CD4-positive, alpha-beta T cell (primary cell): ENCODE measurements at places on chromosomes 5 and 9. TPM values are rescaled to one million over a fixed set of nuclear protein-coding genes. Genes with fewer than 3 reads are reported as not detected.

PRDM12 gene
- total RNA-seq: 0.14 TPM

GRCh38 chr9:456365-456764 lies 241.7 kb downstream of the DOCK8 start:
- H3K27me3 ChIP-seq: no peaks in the 10 kb centered on the region
- no peaks in the 10 kb centered on the region for H3K4me1 ChIP-seq
- peaks cover 88% of the 10 kb centered on the region for H3K36me3 ChIP-seq
- no peak for DNase-seq
- no peak overlapping the region for H3K27ac ChIP-seq
- H3K4me3 ChIP-seq: no peak overlapping the region

GADD45G gene
- 16.1 TPM for total RNA-seq

PCDHB14 gene
- not detected for total RNA-seq

NRARP gene
- 0.96 TPM for total RNA-seq

GRCh38 chr9:101727612-101728524 lies 10.6 kb downstream of the GRIN3A start:
- no peak overlapping the region for H3K27ac ChIP-seq
- peak; percentile 7 for DNase-seq
- no peaks in the 10 kb centered on the region for H3K4me1 ChIP-seq
- H3K27me3 ChIP-seq: peaks cover 4% of the 10 kb centered on the region

- DNase-seq: no peak
- no peak overlapping the region for H3K27ac ChIP-seq
- H3K36me3 ChIP-seq: no peaks in the 10 kb centered on the region
- no peak overlapping the region for H3K4me3 ChIP-seq
These were observed 1637.8 kb upstream of the C9orf72 start for GRCh38 chr9:29211003-29211579.

GRCh38 chr5:33828626-33829308 lies 63.0 kb downstream of the ADAMTS12 start:
- H3K36me3 ChIP-seq: no peaks in the 10 kb centered on the region
- DNase-seq: no peak
- no peaks in the 10 kb centered on the region for H3K4me1 ChIP-seq
- H3K27ac ChIP-seq: no peak overlapping the region

NXNL2 gene
- not detected for total RNA-seq

PCA3 gene
- total RNA-seq: not detected

- no peak overlapping the region for H3K4me3 ChIP-seq
- H3K27me3 ChIP-seq: no peaks in the 10 kb centered on the region
- H3K36me3 ChIP-seq: no peaks in the 10 kb centered on the region
- no peak for DNase-seq
These were observed 19.2 kb downstream of the SLC22A4 start for GRCh38 chr5:132313366-132313765.

DNA sequence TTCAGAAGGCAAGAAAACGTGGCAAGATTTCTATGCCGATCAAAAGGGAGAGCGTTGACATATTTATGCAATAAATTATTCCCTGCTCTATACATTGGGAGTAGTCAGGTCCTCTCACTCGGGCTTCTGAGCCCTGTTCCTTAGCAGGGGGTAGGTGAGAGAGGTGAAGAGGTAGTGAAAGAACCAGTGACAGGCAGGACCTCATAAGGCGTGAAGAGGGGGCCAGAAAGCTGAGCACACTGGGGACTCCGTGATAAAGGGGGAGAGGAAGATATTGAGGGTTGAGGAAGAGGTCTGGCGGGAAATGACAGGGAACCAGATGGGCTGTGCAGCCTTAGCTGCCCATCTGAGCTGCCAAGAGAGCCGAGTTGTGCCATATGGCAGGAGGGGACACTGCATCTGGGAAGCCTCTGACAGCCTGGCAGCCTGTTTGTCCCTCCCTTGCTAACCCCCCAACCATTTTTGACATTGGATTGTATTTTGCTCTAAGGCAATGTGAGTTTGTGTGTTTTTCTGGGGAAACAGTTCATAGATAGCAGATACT lies 782 bp upstream of the CDC20B start:
- no peaks in the 10 kb centered on the region for H3K36me3 ChIP-seq
- H3K27me3 ChIP-seq: peaks cover 47% of the 10 kb centered on the region
- H3K27ac ChIP-seq: no peak overlapping the region
- peaks cover 28% of the 10 kb centered on the region for H3K4me1 ChIP-seq

CDKN2A gene
- 0.71 TPM for total RNA-seq

DNA sequence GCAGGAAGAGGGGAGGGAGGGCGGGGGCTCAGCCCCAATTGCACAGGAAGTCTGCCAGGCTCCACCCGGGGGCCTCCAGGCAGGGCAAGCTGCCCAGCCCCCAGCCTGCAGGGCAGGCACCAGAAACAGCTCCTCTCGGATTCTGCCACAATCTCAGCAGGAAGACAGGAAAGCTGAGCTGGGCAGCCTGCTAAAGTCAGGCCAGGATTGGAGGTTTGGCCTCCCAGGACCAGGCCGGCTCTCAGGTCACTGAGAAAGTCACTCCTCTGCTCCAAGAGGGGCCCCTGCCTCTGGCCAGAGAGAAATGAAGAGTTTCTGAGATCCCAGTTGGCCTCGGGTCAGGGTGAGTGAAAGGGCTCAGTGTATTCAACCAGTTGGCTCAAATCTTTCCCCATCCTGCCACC lies 54.6 kb upstream of the STXBP1 start:
- H3K4me1 ChIP-seq: peaks cover 81% of the 10 kb centered on the region
- peak; percentile 27 for DNase-seq
- peak overlapping the region; percentile 67 for H3K27ac ChIP-seq
- H3K36me3 ChIP-seq: no peaks in the 10 kb centered on the region
- no peaks in the 10 kb centered on the region for H3K27me3 ChIP-seq

- H3K36me3 ChIP-seq: peaks cover 3% of the 10 kb centered on the region
- no peak overlapping the region for H3K4me3 ChIP-seq
- no peak overlapping the region for H3K27ac ChIP-seq
- DNase-seq: no peak
- H3K4me1 ChIP-seq: no peaks in the 10 kb centered on the region
- no peaks in the 10 kb centered on the region for H3K27me3 ChIP-seq
These were observed 103.2 kb downstream of the RXRA start for GRCh38 chr9:134429481-134429880.

PCDHA6 gene
- total RNA-seq: not detected

GRCh38 chr5:175427762-175428161 lies 16.2 kb downstream of the DRD1 start:
- H3K27ac ChIP-seq: no peak overlapping the region
- no peaks in the 10 kb centered on the region for H3K36me3 ChIP-seq
- no peak overlapping the region for H3K4me3 ChIP-seq

DNA sequence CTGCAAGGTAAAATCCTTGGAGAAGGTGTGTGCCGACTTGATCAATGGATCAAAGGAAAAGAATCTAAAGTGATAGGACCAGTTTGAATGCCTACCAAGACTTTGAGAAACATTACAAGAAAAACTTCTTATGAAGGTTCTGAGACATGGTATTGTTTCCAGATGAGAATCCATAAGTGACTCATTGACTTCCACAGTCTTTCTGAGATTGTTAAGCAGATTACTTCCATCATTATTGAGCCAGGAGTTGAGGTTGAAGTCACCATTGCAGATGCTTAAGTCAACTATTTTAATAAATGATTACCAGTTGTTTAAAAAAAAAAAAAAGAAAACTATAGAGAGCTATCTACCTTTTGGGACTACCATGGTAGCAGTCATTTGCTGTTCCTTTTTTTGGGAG lies 7.0 kb downstream of the LNPEP start:
- H3K4me3 ChIP-seq: no peak overlapping the region
- DNase-seq: no peak
- H3K27ac ChIP-seq: no peak overlapping the region
- H3K27me3 ChIP-seq: no peaks in the 10 kb centered on the region

DNA sequence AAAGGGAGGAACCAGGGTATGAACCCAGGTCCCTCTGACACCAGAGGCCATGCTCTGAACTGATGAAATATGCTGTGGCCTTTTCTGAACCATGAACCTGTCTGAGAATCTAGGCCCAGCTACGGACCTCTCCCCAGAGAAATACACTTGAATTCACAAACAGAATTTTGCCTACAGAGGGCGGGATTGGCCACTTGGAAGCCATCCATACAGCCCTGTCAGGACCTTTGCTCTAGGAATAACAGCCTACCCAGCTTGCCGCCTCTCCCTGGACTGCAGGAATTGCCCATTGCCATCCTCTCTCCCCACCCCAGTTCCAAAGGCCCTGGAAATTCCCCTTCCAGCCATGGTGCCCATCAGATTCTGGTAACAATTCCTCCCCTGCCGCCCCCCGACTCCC lies 26.6 kb downstream of the MORN5 start:
- H3K4me1 ChIP-seq: no peaks in the 10 kb centered on the region
- no peak overlapping the region for H3K27ac ChIP-seq
- DNase-seq: no peak
- no peaks in the 10 kb centered on the region for H3K27me3 ChIP-seq

PLAC8L1 gene
- not detected for total RNA-seq

GRCh38 chr5:122844136-122844909 lies 1.1 kb upstream of the SNX24 start:
- peaks cover 20% of the 10 kb centered on the region for H3K4me1 ChIP-seq
- H3K4me3 ChIP-seq: peak overlapping the region; percentile 82
- H3K27me3 ChIP-seq: no peaks in the 10 kb centered on the region
- peak; percentile 22 for DNase-seq

TLX3 gene
- not detected for total RNA-seq

QRFP gene
- not detected for total RNA-seq

DNA sequence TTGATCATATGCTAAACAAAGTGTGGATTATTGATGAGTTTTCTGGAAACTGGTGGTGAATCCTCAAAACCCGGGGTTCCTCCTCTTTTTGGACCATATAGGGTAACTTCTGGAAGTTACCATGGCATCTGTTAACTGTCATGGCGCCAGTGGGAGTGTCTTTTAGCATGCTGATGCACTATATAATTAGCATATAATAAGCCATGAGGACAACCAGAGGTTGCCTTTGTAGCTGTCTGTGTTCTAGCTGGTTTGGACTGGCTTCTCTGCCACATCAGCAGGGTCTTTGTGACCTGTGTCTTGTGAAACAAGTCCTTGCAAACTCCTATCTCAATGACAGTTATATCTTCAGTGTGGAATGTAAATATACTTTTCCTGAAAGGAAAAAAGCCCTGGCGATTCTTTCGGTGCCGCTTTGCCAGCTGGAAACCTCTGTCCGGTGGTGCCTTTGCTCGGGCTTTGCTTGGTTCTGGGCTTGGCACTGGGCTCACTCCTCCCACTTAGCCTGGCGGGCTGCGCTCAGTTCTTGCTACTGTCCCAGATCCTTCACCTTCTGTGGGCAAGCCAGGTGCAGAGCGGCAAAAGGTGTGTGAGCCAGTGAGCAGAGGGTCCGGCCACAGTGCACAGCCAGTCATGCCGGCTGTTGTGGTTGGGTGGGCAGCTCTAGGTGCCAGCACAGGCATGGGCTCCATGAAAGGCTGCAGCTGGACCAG lies 20.4 kb downstream of the NXNL2 start:
- H3K27me3 ChIP-seq: no peaks in the 10 kb centered on the region
- H3K4me1 ChIP-seq: no peaks in the 10 kb centered on the region
- H3K4me3 ChIP-seq: no peak overlapping the region
- DNase-seq: no peak
